ENCODE measurements at places on chromosomes 3 and 15.

DNA sequence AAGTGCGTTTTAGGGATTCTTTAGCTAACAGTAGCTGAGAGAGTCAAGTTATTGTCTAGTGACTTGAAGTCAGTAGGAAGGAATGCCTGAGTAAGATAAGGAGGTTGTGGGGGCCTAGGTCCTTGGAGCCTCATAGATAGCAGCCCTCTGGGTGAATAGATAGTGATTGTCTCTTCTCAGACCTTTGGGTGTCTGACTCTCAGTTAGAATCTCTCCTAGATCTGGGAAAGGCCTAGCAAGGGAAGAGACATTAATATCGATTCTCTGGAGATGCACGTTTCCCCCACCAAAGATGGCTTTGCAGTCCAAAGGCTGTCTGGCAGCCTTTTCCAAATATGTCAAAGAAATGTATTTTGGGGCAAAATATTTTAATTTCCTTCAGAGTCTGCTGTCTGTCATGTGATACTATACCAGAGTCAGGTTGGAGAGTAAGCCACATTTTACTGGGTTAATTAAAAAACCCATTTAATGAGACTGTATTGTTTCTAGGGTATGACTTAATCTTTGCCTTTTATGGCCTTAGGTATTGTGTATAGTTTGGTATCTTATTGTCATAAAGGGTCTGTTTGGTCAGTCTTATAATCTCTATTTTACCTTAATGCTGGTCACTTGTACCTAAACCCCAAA lies 92.2 kb downstream of the ST6GAL1 start:
- DNase-seq = no peak

DNA sequence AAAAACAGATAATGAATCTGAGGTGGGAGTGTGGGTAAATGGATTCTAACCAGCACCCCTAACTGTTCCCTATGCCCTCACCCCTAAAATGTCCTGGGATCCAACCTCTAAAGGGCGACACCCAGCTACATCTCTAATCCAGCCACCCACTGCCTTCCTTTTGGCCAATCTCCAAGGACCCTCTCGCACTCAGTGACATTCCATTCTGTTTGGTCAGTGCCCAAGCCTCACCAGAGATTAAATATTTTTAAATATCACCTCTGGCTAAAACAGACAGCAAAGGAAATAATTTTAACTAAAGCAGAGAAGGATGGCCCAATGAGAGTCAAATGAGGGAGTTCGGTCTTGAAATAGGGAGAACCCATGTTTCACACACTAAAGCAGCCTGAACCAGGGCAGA lies 19.9 kb upstream of the SCN10A start:
- DNase-seq = no peak

GRCh38 chr3:14177580-14178246 lies 688 bp downstream of the XPC start:
- no peak for DNase-seq

GRCh38 chr3:31462050-31462569 lies 70.6 kb upstream of the STT3B start:
- DNase-seq = no peak

DNA sequence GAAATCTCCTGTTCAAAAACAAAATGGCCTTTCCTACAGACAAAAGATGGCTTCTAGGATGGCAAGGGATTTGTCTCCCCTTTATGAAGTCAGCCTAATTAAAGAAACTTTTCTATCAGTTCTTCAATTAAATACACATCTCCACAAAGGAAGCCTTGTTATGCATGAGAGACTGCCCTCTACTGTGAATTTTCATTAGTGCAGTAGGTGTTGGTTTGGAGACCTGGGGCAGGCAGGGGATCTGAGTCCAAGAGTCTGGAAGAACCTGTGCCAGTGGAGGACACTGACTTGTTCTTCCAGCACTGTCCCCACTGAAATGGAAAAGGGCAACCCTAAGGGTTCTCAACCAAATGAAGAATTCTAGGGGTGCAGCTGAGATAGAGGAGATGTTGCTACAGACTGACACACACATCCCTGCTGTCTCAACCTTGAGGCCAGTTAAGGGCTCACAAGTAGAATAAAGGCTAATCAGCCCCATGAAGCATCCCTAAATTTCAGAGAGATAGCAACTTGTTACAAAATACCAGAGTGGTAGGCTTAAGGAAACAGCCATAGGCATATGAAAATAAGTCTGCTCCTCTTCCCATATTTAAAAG lies 174.0 kb upstream of the PRICKLE2 start:
- DNase-seq = peak; percentile 34

GRCh38 chr3:183962807-183963206 lies 54.9 kb downstream of the ABCC5 start:
- DNase-seq = no peak

DNA sequence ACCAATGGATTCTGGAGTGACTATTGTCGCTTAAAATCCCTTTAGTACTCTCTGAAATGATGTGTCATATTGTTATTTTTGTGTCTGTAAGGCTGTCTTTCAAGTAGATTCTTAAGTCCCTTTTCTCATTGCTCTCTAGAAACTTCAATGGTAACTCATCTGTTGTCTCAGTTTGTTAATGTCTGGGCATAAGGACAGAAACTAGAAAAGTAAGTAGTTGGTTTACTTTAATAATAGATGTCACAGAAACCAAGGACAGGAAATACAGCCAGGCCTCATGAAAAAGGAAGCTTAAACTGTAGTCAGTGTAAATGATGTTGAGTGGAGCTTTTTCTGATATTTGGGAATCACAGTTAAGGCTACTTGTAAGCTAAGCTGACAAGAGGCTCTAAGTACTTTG lies 730.2 kb upstream of the DPPA4 start:
- DNase-seq = no peak

All from HAP-1 (cell line).